NCI-H2107 (cell line): ENCODE measurements at places on chromosomes 6 and 20.

GRCh38 chr6:78962448-78962847 lies 95.1 kb downstream of the IRAK1BP1 start:
- DNase-seq, result no peak

GRCh38 chr6:169986171-169986847 lies 234.9 kb downstream of the ERMARD start:
- DNase-seq, result no peak

- no peak for DNase-seq
Observed at GRCh38 chr20:64119681-64120341, 12.4 kb upstream of the NPBWR2 start.

GRCh38 chr6:7628909-7629308 lies 38.9 kb downstream of the SNRNP48 start:
- DNase-seq, result no peak

- no peak for DNase-seq
Observed at GRCh38 chr6:6379573-6379972, 59.1 kb upstream of the F13A1 start.

DNA sequence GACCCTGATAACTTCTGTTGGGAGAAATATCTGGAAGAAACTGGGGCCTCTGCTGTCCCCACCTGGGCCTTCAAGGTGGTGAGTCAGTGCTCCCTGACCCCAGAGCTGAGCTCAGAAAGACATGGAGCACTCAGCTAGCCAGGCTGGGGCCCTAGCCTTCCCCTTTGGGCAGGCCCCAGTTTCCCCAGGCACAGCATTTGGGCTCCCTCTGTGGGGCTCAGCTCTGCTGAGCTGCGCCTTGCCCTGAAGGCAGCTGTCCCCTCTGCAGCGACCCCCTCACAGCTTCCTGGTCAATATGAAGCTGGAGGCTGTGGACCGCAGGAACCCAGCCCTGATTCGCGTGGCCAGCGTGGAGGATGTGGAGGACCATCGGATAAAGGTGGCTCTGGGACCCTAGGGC lies 24.8 kb upstream of the SGK2 start:
- DNase-seq, result no peak

DNA sequence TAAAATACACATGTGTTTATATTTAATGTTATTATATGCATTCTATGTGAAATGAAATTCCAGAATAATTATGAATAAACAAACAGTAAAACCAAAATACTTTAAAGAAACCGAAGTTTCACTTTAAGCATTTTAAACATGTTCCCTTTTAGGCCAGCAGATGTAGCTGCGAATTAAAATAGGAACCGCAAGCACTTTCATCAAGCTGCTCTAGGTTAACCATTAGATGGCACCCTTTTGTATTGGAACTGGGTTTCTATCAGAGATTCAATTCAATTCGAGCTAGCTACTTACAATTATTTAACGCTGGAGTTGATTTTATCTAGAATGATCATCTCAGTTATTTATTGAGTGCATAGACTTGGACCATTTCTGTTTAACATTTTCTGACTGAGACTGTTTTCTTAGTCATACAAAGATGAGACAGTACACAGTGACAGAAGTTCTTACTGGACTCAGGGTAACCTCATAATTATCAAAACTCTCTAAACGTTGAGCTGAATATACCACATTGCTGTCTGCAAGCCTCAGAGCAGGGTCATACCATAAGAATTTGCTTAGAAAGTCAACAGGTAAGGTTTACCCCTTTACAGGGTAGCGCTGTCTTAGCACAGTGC lies 8.5 kb downstream of the TMEM242 start:
- DNase-seq, result no peak

DNA sequence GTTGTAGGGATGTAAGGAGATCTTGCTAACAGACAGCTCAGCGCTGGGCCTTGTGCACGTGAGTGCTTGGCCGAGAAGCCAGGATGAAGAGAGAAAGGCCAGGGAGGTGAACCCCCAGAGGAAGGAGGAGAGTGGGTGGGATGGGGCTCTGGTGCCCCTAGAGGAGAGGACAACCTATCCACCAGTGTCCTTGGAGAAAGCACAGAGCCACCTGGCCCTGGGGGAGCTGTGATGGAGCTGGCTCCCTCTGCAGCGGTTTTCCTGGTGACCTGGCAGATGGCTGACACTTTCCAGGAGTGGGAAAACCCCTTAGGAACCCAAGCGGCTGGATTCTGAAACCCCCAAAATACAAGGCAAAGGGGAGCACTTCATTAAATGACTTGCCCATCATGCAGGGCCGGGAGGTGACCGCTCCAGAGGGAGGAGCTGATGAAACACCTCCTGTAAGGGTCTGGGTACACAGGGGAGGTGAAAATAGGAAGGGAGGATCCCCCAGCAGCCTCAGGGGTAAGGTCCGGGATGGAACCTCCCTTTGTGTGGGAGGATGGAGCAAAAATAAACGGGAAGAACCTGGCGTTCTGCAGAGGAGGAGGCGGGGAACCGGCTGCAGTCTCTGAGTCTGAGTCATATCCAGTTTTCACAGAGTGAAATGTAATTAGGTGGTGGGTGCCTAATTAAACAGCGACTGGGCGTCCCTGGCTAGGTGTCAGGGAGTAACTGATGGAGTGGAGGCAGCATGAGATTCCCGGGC lies 80.4 kb downstream of the SULF2 start:
- DNase-seq, result no peak

GRCh38 chr20:21609221-21609620 lies 95.4 kb upstream of the NKX2-2 start:
- DNase-seq, result no peak

- no peak for DNase-seq
Observed at GRCh38 chr20:63847237-63848002, 13.9 kb upstream of the ABHD16B start.

- DNase-seq, result no peak
Observed at GRCh38 chr6:167674486-167674885, 152.2 kb upstream of the AFDN start.

- DNase-seq, result no peak
Observed at GRCh38 chr6:11607383-11607782, 69.8 kb downstream of the TMEM170B start.

DNA sequence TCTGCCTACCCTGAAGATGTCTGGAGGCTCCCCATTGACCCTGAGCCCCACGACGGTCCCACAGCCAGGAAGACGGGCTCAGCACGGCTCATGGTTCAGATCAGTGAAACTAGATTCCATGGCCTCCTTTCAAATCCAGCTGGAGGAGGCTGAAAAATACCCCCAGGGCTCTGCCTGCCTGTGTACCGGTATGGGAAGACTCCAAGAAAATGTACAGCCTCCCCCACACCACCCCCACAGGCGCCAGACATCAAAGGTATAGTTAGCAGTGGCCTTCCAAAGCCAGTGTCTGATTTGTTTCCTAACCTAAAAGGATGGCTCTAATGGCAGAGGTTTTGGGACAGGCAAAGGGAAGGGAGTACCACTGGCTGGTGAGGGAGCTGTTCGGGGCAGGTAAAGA lies 86.2 kb upstream of the SNAP25 start:
- no peak for DNase-seq

GRCh38 chr6:148251891-148252290 lies 90.7 kb upstream of the SASH1 start:
- no peak for DNase-seq

DNA sequence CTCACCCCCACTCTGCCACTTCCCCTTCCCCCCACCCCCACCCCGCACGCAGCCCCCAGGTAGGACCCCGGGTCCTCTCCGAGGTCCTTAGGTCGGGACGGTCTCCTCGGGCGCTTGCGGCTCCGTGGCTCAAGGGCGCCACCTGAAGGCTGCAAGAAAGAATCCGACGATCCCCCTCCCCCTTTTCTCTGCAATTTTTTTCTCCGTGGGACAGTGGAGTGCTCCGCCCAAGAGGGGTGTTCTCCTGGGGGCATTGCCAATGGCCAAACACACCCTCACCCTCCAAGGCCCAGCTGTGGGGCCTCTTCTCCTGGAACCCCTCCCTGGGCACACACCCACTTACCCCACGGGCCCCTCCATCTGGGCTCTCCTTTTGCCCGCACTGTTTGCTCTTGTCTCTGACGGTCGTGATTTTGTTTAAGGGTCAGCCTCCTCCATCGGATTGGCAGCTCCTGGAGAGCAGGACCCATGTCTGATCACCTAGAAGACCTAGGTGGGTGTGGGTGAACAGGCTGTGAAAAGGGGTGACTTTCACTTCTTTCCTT lies 1.1 kb upstream of the TMEM74B start:
- no peak for DNase-seq

- DNase-seq, result no peak
Observed at GRCh38 chr6:130843575-130844320, 16.5 kb downstream of the SMLR1 start.

- no peak for DNase-seq
Observed at GRCh38 chr6:154341336-154341735, 15.3 kb downstream of the IPCEF1 start.

DNA sequence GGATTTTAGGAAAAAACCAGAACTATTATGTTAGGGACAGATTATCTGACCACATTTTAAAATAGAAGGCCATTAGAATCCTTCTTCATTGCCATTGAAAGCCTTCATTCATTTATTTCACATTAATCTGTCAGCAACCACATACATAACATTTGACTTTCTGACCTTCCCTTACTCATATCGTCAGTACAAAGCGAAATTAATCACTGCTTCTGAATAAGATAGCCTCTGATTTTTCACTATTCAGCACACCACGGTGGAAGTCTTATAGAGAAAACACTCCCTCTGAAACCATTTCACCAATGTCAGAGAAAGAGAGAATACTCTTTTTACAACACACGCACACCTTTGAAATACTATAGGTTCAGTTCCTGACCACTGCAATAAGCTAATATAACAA lies 442.5 kb upstream of the ID4 start:
- no peak for DNase-seq

DNA sequence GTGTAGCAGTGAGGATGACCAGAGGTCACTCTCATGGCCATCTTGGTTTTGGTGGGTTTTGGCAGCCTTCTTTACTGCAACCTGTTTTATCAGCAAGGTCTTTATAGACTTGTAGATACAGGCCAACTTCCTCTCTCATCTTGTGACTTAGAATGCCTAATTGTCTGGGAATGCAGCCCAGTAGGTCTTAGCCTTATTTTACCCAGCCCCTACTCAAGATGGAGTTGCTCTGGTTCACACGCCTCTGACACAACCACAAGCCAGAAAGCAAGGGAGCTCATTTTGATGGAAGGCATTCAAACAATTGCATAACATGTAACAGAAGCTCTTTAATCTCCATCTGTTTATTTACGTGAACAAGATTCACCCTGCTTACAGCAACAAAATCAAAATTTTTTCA lies 492.0 kb upstream of the SULF2 start:
- no peak for DNase-seq

DNA sequence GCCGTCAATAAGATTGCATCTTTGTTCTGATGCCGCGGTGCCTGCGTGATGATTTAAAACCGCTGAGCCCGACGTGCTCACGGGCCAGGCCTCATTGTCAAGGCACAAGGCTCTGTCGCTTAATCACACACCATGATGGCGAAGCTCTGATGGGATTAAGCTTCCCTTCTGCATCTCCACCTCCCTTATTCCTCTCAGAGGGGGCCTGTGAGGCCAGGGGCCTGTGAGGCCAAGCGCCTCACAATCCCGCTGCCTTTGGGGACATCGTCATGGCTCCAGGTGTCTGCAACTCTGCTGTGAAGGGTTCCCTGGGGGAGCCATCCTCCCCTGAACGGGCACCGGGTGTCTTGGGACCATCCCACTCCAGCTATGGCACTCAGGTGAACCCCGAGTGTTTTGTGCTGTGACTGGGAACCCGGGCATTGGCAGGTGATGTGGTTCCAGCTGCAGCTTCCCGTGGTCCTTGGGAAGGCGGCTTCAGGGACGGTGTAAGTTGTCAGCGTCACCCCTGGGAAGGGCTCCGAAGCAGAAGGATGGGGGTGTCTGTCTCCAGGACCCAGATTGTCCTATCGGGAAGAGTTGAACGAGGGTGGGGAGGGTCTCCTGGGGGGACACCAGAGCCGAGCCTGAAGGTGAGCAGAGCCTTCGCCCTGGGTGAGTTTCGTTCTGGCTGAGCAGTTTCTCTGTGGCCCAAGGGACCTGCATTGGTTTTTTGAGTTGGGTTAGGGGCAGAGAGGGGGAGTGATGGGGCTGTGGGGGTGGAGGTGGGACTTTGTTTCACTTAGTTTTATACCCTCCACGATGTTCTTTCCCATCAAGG lies 18.0 kb upstream of the BHLHE23 start:
- DNase-seq, result no peak

GRCh38 chr6:113187661-113188060 lies 669.5 kb upstream of the MARCKS start:
- DNase-seq, result no peak

DNA sequence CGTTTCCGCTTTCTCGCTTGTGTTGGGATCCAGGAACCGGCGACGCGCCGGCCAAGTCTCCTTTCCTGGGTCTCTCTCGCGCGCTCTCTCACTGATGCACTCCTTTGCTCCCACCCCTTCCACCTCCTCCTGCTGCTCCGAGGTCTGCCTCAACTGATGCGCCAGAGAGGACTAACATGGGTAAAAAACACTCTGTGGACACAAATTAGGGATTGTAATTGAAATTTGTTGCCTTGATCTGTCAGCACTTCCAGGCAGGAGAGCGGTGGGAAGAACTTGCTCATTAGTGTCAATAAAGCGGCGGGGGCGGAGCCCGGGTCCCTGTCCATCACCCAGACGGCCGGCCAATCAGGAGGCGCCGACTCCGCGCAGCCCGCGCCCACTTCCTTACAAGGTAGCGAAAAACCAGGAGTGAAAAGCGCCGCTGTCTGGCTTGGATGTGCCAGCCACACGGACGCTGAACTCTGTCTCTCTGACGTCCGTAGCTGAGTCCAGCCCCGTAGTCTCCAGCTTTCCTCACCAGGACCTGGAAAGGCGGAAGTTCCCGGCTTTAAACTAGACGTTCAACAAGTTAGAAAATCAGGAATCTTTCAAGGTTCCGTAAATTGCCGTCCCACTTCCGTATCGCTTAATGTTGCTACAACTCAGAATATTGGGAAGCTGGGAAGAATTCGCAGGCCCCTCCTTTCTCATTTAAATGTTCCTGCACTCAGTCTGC lies at the start of gene TBX18:
Gene TBX18, minus strand, starts transcription at position 267 of the 718 bp plus-strand sequence. CDS start 417 bp downstream, outside the sequence.
- DNase-seq, result no peak

- no peak for DNase-seq
Observed at GRCh38 chr6:145247692-145248419, 487.5 kb downstream of the EPM2A start.

GRCh38 chr6:166633732-166634535 lies 6.9 kb upstream of the RPS6KA2 start:
- DNase-seq, result no peak

- no peak for DNase-seq
Observed at GRCh38 chr6:105952772-105953690, 133.1 kb upstream of the PRDM1 start.

GRCh38 chr20:6630514-6630913 lies 137.0 kb upstream of the BMP2 start:
- DNase-seq, result no peak
